ENCODE measurements at places on chromosomes 1 and 21.

DNA sequence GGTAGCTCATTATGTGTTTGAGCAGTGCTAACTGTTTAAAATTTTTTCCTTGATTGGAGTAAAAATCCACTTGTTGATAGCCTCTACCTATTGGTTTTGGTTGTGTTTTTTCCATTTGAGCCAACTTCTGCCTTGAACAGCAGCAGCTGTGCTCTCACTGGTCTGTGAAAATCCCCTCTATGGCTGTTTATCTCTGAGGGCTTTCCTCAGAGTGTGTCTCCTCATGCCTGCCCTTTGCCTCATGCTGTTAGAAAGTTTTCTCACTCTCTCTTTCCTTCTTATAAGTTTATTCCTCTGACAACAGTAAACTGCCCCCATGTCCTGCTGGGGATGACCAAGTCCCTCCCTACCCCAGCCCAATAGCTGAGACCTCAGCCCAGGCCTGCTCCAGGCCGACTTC is 14.1 kb downstream of the REG4 start:
- DNase-seq, result no peak

DNA sequence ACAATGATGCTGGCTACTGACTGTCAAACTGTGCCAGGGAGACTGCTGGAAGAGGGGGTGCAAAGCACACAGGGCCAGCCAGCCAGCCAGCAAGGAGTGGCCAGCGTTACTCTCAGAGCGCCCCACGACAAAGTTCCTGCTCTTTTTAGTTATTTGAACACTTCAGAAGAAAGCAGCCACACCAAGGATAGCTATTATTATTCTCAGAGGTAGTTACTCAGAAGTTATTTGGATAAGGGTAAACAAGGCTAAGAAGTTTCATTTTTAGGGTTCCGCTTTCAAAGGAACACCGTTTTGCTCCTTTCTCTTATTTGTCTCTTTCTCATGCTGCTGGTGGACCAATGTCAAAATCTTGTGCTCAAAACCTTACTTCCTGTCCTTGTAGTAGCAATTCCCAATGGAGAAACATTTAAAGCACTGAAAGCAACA is 59.9 kb downstream of the VANGL2 start:
- no peak for DNase-seq

DNA sequence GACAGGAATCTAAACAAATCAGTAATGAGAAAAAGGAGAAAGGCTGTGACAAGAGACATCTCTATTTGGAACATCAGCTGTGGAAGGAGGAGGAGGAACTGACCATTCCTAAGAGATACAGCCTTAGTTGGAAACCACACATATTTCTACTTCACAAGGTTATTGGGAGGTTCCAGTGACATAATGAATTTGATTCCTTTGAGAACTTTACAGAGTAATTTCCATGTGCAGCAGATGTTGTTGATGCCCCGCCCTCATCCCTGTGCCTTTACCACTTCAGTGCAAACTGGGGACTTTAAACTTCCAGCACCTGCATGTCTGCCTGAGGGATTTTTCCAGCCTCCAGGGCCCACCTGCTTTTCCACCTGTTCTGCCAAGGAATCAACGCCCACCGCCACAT is 9.3 kb upstream of the ST6GALNAC5 start:
- DNase-seq, result no peak

DNA sequence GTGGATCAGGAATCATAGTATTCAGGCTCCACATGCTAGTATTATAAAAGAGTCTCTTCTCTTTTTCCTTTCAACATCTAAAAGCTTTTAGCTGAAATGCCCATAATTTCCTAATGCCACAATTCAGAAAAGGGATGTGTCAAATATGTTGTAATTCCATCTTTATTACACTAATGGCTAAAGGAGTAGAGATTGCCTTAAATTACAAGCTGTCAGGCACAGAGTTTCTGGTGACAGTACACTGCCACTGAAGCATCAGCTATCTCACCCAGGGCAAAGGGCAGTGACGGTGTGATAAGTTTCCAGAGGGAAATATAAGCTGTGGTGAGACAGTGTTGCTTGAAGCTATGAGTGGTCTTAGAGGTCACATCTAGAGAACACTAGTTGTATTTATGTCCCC is 581.1 kb downstream of the KCNT2 start:
- DNase-seq, result no peak

- no peak for DNase-seq
Observed at GRCh38 chr1:154459080-154459479, 42.9 kb upstream of the TDRD10 start.

GRCh38 chr1:149997585-149998262 is 12.8 kb downstream of the OTUD7B start:
- DNase-seq, result no peak

DNA sequence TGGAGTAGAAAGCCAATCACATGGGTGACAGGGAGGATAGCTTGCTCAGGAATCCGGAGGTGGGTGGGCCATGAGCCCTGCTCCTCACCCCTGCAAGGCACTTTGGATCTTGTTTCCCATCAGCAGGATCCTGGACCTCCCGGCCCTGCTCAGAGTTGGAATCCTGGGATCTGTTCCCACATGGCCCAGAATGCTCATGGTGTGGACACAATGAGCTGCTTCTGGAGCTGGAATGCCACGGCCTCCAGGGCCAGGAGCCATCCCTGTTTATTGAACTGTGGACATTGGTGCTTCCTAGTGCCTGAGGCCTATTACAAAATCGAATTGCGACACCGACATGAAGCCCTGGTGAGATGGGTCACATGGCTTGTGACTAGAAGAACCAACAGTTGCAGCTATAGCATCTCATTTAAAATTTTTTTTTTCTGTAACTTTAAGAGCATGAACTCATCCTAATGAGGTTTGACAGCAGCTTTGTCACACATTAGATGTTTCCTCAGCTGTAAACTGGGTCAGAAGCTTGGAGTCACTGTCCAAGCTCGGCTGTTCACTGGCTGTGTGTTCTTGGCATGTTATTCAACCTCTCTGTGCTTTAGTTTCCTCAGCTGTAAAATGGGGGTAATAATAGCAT is 40.4 kb upstream of the GOLT1A start:
- no peak for DNase-seq

DNA sequence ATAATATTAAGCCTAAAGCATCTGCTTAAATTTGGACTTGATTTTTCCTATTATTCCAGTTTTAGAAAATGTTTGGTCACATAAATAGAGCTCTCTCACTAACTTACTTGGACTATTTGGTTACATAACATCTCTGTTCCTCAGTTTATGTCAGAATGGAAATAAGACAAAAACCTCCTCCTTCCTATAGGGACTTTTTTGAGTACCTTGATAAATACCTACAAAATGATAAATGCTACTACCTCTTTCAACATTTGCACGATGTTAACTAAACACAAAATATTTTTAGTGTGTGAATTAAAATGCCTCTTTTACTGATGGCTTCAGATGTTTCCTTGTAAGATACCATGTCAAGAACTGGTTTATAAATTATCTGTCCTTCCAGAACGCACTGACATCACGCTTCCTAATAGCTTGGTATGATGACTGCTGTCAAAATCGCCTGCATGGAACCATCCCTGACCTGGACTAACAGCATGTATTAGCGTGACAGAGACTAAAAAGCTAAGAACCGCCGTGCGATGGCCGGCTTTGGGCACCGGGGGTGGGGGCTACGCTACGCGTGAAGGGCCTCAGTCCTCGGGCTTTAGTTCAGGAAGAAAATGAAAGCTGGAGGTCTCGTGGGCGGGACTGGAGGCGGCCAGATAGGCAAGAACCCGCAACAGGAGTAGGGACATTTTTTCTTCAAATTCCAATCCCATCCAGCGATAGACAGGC is 133.2 kb upstream of the BARHL2 start:
- DNase-seq, result no peak

DNA sequence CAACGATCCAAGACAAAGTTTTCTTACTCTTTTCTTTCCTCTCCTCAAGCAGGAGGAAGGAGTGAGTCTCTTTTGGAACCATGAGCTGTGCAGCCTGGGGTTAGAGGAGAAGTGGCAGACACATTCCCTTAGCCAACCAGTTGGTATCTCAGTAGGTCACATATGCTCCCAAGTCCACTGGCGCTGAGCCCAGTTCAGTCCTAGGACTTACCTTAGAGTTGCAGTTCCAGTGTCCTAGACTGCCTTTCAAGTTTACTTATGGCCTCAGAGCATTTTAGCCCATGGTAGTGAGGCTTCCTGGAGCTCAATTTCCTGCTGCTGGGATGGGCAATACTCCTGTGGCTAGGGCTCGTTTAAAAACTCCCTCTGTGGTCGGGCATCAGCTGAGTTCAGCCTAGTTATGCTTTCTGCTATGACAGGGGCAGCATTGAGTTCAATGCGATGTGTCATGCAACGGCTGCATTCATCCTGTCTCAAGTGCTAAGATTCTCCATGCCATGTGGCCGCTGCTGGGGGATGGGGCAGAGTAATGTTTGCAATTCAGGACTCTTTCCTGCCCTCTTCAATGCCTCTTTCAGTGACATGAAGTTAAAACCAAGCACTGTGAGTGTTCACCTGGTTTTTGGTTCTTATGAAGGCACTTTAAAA is 103.8 kb downstream of the LRRC7 start:
- DNase-seq, result no peak

DNA sequence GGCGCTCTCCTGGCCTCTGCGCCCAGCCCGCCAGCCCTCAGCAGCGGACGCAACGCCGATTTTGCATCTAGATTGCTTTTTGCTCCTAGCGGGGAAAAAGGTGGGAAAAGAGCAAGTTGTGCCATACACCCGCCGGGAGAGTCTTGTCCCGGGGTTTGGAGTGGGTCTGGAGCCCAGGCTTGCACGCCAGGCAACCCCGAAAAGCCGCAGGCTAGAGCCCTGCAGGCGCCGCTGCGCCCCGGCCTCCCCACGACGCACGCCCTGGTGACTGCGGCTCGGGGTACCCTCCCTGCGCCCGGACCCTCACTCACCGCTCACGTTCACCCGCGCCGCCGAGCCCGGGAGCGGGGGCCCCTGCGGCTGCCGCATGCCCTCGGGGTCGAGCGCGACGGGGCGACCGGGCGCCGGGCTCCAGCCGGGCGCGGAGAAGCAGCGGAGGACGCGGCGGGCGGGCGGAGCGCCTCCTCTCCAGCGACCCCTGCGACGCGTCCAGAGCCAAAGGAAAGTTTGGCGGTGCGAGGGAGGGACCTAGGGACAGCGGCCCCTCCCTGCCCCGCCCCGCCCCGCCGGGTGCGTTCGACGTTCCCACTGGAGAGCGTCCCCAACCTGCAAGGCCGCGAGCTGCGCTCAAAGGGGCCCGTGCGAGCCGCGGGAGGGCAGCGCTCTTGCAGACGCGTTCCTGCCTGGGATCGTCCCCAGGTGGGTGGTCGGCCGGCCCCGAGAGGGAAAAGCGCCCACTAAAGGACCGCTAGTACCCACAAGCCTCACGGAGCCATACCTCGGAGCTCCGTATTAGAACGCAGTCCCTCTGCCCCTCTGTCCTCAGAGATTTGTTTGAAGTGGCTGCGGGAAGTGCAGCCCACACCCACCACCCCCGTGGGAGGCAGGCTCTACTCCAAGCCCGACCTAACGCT is at the start of gene LPAR3:
LPAR3 (minus strand) TSS at position 502 of the 914 bp plus-strand sequence. CDS start 27,086 bp downstream, outside the sequence.
- DNase-seq, result no peak

DNA sequence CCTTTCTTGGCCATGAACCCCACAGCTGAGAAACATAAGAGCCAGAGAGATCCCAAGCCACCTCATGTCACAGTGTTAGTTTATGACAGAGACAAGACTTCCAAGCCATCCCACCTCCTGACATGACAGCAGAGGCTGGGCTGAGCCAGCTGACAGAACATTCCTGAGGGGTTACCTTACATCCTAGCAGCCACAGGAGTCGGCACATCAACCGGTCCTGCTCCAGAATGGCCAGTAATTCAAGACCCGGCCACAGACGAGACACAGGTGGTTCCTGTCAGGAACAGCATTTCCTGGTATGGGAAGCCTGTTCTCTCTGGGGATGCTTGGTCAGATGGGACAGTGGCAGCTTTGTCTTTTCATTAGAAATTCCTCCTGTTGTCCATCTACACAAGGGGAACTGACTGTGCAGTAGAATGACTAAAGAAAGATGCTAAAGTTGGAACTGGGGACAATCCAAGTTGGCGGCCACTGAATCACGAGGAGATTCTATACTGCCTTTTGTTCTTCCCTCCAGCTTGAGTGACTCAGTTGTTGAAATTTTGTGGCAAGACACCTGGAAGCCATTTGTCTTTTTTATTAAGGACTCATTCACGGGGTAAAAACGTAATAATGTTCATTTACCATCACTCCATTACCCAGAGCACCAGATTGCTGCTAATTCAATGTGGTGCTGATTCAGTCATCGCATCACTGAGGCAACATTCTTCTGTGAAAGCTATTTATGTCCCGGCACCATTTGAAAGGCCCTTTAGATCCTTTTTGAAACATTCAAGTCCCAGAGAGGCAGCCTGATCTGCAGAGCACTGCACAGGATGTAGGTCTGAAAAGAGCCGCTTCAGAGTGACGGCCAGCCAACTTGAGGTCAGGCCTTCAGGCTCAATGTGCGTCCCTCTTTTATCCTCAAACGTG is 37.2 kb upstream of the NPL start:
- DNase-seq, result no peak

DNA sequence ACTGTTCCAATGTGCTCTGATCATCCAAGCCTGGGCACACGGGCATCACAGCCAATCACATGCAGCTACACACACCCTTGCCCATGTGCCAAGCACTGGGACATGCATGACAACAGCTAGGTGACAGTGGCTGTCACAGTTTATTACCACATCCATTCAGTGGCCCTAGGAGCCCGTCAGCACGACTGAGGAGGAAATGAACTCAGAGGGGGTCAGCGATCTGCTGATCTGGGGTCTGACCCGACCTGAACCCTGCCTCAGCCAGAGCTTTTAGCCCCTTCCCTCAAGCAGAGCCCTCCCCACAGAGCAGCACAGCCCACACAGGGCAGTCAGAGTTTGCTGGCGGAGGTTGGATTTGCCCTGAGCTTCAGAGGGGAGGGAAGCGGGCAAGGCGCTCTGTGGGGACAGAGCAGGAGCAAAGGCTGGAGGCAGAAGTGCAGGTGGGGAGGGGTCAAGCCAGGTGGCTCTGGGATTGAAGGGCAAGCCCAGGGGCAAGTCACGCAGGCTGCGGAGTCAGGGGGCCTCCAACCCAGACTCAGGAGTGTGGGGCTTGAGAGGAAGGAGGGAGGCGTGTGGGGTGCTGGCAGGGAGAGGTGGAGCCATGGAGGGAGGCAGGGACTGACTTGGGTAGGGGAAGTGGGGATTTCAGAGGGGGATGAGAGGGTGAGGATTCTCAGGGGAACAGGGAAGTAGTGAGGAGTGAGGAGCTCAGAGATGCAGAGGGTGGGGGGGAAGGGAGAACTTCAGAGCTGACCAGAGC is 10.4 kb downstream of the SH3BGRL3 start:
- no peak for DNase-seq

GRCh38 chr1:4214826-4215225 is 314.8 kb upstream of the C1orf174 start:
- no peak for DNase-seq

- DNase-seq, result no peak
Observed at GRCh38 chr1:210920258-210920657, 213.7 kb downstream of the KCNH1 start.

- no peak for DNase-seq
Observed at GRCh38 chr1:161848676-161849075, 82.6 kb downstream of the ATF6 start.

DNA sequence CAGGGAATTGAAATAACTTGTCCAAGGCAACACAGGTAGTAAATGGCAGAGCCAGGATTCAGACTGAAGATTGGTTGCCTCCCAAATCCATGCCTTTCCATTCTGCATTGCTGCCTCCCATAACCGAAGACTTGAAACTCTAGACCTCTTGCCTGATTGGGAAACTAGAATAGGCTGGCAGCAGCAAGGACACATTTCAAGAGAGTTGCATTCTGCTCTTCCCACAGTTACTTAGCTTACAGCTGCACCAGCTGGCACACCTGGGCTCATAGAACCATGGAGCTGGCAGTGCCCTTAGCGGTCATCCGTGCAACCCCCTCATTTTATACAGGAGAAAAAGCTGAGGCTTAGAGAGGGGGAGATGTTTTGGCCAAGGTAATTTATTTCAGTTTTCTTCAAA is 8.0 kb downstream of the TRNAU1AP start:
- DNase-seq, result no peak

All from iPS DF 6.9 (cell line).